ENCODE measurements at places on chromosomes 16 and 17.

GRCh38 chr17:47712330-47713023 lies 18.5 kb downstream of the TBKBP1 start:
- no peak for DNase-seq

GRCh38 chr16:73033271-73033998 lies 14.5 kb downstream of the ZFHX3 start:
- no peak for DNase-seq

DNA sequence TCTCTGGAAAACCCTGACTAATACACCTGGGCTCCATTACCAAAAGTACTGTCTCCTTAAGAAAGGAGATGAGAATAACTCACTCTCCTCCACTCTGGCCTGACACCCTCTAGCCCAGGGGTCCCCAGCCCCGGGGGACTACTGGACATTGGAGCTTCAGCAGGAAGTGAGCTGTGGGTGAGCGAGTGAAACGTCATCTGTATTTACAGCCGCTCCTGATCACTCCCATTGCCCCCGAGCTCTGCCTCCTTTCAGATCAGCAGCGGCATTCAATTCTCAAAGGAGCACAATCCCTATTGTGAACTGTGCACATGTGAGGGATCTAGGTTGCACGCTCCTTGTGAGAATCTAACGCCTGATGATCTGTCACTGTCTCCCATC lies 126.3 kb upstream of the TNRC6C start:
- no peak for DNase-seq

DNA sequence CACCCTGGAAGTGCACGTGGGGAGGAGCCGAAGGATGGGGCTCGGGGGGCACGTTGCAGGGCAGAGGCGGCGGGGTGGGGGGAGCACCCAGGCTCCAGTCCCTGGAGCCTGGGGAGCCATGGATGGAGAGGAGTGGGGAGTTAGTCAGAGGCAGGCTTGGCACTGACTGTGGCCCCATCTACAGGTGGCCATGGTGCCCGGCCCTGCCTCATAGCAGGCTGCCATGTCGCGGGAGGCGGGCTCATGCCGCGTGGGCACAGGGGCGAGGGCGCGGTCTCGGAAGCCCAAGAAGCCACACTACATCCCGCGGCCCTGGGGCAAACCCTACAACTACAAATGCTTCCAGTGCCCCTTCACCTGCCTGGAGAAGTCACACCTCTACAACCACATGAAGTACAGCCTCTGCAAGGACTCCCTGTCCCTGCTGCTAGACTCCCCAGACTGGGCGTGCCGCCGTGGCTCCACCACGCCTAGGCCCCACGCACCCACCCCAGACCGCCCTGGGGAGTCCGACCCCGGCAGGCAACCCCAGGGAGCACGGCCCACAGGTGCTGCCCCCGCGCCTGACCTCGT lies 3.0 kb downstream of the PRR35 start:
- no peak for DNase-seq

- no peak for DNase-seq
Observed at GRCh38 chr17:43873091-43873490, 26.1 kb downstream of the CD300LG start.

DNA sequence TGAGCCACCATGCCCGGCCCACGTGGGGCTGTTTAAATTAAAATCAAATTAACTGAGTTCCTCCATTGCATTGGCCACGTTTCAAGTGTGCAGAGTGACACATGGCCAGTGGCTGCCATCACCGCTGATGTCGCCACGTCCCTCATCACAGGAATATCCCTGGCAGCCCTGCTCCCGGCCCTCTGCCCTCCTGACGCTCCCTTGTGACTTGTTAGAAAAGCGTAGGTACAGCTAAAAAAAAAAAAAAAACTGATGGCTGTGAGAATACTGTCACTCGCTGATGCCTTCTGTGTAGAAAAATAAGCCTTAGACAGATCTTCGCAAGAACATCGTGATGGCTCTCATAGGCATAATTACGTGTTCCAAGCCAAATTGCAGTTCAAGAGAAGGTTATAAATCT lies 21.7 kb downstream of the CARHSP1 start:
- no peak for DNase-seq

DNA sequence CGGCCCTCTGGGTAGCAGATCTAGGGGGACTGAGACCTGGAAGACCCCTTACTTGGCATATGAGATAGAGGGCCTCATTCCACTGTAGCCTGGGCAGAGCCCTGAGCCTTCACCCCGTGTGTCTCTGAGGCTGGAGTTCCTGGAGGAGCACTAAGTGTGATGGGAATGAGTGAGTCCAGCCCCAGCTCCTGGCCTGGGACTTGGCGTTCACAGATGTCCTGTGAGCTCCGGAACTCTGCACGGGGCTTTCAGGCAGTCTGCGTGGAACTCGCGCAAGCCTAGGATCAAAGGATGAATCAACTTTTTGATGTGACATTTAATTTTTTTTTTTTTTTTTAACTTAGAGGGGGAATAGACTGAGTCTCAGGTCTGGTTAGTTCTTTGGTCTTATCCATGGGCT lies 1.8 kb downstream of the NKD1 start:
- no peak for DNase-seq

- no peak for DNase-seq
Observed at GRCh38 chr17:79077587-79077986, 3.0 kb downstream of the ENGASE start.

DNA sequence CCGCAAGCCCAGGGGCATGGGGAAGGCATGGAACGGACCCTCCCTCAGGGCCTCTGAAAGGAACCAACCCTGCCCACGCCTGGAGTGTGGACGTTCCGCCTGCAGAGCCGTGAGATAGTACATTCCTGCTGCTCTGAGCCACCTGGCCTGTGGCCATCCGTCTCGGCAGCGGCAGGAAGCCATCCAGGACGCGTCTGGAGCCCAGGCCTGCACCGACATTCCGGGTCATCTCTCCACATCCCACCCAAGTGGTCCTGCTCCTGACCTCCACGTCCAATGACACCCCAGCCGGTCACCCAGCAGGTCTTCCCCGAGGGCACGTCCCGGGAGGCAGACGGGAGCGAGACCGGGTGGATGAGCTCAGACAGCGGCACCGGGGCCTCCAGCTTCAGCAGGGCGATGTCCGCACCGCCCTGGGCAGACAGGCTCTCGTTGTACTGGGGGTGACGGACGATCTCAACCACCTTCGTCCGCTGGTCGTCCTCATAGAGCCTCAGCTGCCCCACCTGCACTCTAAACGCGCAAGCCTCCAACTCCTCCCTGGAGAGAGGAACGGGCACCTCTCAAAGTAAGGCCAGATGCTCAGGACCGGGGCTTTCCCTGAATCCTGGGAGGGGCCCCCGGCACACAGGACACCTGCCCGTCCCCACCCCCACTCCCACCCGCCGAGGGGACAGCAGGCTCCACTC lies 21.3 kb upstream of the UBE2I start:
- no peak for DNase-seq

- DNase-seq = no peak
Observed at GRCh38 chr16:51151435-51151960, 428 bp upstream of the SALL1 start.

DNA sequence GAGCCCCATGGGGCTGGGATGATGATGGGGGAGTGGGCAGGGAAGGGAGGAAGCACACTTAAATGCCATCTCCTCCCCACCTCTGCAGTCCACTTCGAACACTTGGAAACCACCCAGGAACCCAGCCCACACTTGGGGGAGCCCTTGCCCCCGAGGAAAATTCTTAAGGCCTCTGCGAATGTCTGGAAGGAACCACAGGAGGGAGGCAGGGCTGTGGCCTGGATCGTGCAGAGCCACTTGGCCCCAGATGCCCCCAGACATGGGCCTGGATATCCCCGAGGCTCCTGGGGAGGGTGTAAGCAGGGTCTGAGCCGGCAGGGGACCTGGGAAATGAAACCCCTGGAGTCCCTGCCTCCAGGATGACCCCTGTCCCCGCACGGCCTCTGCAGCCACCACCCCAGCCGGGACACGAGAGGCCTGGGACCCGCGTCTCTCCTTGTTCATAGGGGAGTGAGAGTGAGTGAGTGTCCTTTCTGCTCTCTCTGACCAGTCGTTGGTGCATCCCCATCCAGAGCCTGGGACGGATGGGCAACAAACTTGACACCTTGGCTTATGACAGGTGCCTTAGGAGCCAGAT lies 11.8 kb upstream of the MTSS2 start:
- no peak for DNase-seq

- DNase-seq = no peak
Observed at GRCh38 chr16:22417019-22417418, 42.6 kb upstream of the CDR2 start.

GRCh38 chr17:74192950-74193781 lies 10.3 kb upstream of the RPL38 start:
- no peak for DNase-seq

DNA sequence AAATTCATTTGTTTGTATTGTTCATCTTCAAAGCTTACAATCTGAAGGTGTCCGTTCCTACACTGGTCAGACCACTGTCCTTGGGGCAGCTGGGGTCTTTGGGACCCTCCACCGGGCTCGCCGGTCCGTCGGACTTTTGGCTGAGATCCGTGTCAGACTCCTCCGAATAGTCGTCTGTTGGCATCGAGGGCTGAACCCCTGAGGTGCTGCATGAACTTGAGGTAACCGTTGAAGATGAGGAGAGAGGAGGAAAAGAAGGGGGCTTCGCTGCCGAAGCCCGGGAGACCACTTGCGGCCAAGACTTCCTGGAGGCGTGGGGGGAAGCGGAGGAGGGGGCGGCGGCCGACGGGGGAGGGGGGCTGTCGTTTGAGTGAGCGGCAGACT lies 260.8 kb downstream of the ZFHX3 start:
- DNase-seq = no peak

DNA sequence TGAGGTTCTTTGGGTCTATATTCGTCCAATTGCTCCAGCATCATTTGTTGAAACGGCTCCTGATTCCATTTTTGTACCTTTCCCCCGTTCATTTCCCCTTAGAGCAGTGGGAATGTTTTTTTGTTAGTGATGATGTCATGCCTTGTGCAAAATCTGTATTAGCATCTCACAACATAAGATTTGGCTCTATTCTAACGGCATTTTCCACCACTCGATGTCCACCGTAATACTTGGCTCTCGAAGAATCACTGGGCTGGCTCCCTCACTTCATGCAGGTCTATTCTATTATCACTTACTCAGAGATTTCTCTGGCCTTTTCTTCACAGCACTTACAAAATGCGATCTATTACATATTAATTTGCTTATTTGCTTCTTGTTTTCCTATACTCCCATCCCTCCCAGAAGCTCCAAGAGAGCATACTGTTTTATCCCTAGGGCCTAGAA lies 571 bp upstream of the NME1 start:
- no peak for DNase-seq
